ENCODE measurements at places on chromosomes 6 and 20.

DNA sequence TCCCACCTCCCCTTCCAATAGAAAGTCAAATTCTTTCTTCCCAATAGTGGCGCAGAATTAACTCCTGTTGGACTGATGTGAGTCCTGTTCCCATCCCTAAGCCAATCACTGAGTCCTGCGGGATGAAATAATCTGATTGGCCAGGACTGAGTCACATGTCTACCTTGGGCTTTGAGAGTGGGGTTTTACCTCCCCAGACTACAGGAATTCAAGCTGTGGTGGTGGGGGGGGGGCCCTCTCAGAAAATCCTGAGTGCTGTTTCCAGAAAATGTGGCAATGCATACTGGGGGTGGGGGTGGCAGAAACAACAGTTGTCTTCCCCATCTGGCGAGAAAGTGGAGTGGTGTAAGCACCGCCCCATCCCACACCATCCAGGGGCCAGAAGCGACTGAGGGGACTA lies 65.7 kb downstream of the CTCFL start:
- no peak for DNase-seq

- DNase-seq: no peak
These were observed 6.7 kb downstream of the DLGAP4 start for GRCh38 chr20:36312724-36313441.

- no peak for DNase-seq
These were observed 156.8 kb downstream of the RCAN2 start for GRCh38 chr6:46334442-46334841.

- peak; percentile 49 for DNase-seq
These were observed 315 bp upstream of the PDE10A start for GRCh38 chr6:165663377-165663735.

GRCh38 chr20:44572551-44573500 lies 9.6 kb upstream of the PKIG start:
- DNase-seq: peak; percentile 67

DNA sequence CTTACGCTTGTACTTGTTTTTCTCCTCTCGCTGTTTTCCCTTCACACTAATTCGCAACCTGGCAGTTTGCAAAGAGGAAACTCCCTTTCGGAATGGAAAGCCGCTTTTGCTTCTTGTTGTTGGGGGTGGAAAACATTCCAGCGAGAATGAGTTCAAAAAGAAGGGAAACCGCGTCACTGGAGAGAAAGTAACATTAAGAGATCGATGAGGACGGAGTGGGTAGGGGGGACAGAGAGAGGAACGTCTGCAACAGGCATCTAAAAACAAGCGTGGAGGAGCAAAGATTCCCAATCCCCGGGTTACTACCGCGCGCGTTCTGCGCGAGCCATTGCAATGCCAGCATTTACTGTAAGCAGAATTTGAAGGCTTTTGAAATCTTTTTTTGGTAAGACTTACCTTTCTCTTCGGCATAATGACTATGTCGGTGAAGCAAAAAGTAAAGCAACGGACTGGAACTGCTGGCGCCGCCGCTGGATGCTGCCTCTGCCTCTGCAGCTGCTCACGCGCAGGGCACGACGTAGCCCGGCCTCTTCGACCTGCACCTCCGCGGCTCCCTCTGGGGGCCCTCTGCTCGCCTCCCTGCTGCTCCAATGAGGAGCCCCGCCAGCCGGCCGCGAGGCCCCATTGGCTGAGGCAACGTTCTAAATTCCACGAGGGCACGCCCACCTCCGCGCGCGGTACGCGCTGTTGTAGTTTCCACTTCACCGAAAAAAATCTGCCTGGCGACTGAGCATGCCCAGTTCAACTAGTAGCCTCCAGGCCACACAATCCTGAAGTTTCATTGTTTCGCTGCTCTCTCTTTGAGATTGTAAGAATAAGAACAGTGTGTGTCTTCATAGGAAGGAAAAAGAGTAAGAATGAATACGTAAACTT lies at the start of gene HMGN3:
TSS of gene HMGN3 (minus strand) at position 533 of the 873 bp plus-strand sequence.
- DNase-seq: peak; percentile 93

- DNase-seq: no peak
These were observed 4.6 kb upstream of the IER3 start for GRCh38 chr6:30748851-30749540.

DNA sequence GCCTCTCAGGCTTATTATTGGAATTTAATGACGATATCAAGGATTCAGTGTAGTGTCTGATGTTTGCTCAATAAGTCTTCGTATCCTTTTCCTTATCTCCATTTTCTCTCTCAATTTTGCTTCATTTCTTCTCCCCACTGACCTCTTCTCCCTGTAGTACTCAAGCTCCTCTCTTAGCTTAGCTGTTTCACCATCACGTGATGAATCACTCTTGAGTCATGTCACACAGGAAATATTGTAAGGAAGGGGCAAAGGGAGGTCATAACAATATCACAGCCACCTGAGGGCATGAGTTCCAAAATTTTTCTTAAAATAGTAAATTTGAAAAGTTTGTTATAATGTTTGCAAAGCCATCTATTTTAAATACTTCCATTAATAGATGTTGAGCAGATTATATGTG lies 392.2 kb upstream of the MARCKS start:
- DNase-seq: no peak

GRCh38 chr20:59291740-59292383 lies 8.5 kb upstream of the EDN3 start:
- no peak for DNase-seq

DNA sequence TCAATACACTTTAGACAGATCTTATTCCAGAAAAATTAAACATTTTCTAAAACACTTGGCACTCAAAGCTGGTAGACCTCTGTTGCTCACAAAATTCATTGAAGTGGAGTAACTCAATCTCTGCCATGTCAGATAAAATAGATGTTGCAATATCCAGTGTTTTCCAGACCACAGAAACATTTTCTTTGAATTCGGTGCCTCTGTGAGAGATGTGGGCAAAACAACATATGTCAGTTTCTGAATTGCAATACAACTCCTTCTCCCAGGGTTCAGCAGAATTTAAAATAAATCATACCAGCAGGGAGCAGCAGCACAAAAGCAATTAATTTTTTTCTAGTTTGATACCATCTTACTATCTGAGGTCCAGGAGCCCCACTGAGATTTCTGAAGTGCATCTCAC lies 11.3 kb upstream of the PKHD1 start:
- DNase-seq: no peak

DNA sequence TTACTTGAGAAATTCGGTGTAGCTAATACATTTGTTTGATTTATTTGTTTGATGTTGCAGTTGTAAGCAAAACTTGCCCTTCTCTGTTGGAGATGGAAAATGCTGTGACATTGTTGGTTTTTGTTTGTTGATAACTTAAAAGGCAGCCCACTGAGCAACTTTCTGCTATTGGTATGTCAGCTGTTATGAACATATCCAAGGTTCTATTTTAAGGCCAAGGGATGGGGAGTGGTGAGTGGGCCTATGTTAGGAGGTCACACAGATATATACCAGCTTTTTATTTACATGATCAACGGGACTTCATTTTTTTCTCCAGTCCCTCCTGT lies 5.7 kb downstream of the QKI start:
- DNase-seq: no peak

- no peak for DNase-seq
These were observed 207.6 kb upstream of the MYLIP start for GRCh38 chr6:15921243-15921642.

DNA sequence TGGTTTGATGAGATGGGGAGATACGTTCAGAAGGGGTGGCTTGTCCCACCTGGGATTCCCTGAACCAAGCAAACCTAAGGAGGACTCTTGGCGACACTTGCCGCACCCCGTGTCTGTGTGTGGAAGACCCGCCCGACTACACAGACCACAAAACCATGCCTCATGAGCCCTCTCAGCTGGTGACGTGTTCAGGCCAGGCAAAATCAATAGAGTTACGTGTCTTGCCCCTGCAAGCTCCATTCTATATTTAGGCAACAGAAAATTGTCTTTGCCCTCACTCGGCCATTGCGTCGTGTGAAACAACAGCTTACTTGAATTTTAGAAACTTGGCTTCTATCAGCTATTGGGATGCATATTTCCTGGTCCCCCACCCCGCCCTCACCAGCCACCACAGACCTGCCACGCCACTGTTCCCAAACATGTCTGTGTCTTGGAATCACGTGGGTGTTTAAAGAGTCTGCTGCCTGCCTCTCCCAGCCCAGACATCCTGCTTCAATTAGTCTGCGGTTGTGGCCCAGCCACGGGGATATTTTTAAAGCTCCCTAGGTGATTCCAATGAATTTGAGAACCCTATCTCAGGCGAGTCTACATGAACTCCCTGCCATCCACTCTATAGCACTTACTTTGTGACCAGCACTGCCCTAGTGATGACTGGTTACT lies 279.2 kb upstream of the EXOC2 start:
- DNase-seq: no peak

DNA sequence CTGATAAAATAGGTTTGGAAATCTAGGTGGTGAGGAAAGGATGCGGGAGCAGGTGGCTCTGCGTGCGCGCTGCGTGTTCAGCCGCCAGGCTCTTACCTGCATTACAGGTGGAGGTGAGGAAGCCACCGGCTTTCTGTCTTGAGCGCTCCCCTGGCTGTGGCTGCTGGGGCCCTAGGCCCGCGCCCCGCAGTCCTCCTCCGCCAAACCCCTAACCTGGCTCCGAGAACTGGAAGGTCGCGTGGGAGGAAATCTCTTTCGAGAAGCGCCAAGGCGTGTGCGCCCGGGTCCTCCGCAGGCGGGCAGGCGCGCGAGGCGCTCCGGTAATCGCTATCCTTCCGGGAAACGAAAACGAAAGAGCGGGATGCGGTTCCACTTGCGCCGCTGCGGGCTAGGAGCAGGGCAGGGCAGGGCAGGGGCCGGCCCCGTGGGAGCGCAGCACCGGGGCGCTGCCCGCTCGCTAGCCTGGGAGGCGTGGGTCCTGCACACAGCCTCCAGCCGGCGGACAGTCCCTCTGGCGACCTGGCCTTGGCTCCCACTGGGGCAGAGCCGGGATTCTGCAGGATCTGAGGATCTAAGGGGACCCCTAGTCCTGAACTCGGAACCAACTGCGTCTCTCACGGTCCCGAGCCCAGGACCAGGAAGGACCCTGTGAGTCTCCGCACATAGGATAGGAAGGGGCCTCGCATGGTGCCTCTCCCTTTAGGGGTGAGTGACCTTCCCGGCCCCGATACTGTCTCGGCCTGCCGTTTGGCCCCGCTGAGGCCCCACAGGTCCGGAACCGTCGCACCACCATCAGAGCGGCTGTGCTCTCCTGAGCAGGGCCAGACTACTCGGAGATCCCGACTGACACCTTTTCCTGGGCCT lies at the start of gene ETV7:
TSS of gene ETV7 (minus strand) at position 230 of the 864 bp plus-strand sequence. CDS start at position 102, 128 bp downstream.
- peak; percentile 39 for DNase-seq

DNA sequence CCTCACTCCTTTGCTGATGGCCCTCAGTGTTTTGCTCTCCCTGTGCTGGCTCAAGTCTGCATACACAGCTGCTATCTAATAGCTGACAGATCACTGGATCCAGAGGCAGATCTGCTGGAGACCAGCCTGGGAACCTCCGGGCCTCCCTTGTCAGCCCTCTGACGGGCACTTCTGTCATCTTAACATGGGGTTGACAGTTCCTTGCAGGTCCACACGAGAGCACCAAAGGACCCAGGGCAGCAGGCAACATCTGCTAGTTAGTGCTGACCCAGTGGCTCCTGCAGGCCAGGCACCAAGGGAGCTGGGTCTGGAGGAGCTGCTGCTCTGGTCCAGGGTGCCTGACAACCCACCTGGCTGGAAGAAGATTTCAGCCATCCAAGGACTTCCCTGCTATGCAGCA lies 208.1 kb downstream of the UST start:
- DNase-seq: no peak

GRCh38 chr20:7744411-7744810 lies 195.8 kb downstream of the HAO1 start:
- no peak for DNase-seq

- no peak for DNase-seq
These were observed 147.2 kb upstream of the GGTLC1 start for GRCh38 chr20:24135781-24136180.

DNA sequence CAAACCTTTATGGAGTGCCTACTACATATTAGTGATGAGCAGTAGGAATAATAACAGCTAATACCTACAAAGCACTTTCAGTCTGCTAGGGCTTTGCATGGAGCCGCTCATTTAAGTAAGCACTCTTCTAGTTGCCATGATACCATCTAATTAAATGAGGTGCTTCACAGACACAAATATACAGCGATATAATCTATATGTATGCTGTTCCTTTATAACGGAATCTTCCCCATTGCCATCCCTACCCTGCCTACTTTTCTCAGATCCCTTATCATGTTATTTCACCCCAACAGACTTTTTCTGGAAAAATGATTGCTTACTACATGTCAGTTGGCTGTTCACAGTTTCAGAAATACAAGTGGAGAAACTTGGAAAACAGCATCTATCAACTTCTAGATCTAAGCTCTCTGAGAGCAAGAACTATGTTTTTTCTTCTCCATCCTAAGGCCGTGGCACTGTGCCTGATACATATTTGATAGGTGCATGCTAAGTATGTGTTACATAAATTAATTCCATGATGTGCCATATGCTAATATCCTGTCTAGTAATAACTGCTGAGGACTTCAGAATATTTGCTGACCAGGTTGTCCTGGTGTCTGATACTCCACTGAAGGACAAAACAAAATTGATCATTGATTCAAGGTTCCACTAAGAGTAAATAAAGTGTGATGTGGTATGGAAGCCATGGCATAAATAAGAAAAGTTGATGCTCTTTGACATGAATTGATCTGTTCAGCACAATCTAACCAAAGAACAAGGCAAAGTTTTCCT lies 124.6 kb downstream of the GMPR start:
- DNase-seq: no peak

GRCh38 chr6:45850378-45851033 lies 165.2 kb downstream of the CLIC5 start:
- no peak for DNase-seq

- no peak for DNase-seq
These were observed 260.4 kb downstream of the PTPRK start for GRCh38 chr6:128259730-128260685.

DNA sequence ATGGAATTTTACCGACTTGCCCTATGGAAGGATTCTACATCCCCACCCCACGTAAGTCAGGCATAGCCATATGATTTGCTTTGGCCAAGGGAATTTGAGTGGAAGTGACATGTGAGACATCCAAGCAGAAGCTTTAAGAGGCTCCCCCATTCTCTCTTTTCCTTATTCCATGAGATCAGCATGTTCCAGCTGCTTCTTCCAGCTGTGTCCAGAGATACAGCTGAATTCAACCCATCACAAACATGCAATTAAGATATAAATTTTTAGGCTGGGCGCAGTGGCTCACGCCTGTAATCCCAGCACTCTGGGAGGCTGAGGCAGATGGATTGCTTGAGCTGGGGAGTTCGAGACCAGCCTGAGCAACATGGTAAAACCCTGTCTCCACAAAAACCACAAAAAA lies 16.0 kb upstream of the YWHAB start:
- no peak for DNase-seq

GRCh38 chr6:119497988-119498727 lies 148.6 kb upstream of the MAN1A1 start:
- DNase-seq: no peak

GRCh38 chr6:7129784-7130569 lies 22.2 kb downstream of the RREB1 start:
- no peak for DNase-seq
